ENCODE measurements at places on chromosomes 13 and 19. TPM values are rescaled to one million over a fixed set of nuclear protein-coding genes. Genes with fewer than 3 reads are reported as not detected.

CCDC122 gene
- polyA plus RNA-seq, result 0.79 TPM

ANGPTL4 gene
- not detected for polyA plus RNA-seq

SLITRK6 gene
- polyA plus RNA-seq, result 28.6 TPM

C19orf67 gene
- polyA plus RNA-seq, result not detected

KASH5 gene
- not detected for polyA plus RNA-seq

FARSA gene
- polyA plus RNA-seq, result 55.9 TPM

KRTDAP gene
- not detected for polyA plus RNA-seq

CD37 gene
- not detected for polyA plus RNA-seq

NXNL1 gene
- not detected for polyA plus RNA-seq

LRRC63 gene
- polyA plus RNA-seq, result not detected

ZNF69 gene
- polyA plus RNA-seq, result 14.4 TPM

APOC1 gene
- not detected for polyA plus RNA-seq

BAX gene
- 71.9 TPM for polyA plus RNA-seq

NALCN gene
- polyA plus RNA-seq, result 24.1 TPM

RASIP1 gene
- polyA plus RNA-seq, result 0.26 TPM

ZNF709 gene
- 16.1 TPM for polyA plus RNA-seq

CYP4F2 gene
- polyA plus RNA-seq, result 0.36 TPM

KLC3 gene
- 0.44 TPM for polyA plus RNA-seq

KANK2 gene
- polyA plus RNA-seq, result 0.25 TPM

ZNF649 gene
- polyA plus RNA-seq, result 23.8 TPM

ACP5 gene
- not detected for polyA plus RNA-seq

LRRC25 gene
- polyA plus RNA-seq, result not detected

TFDP1 gene
- 81.4 TPM for polyA plus RNA-seq

GDF15 gene
- polyA plus RNA-seq, result 1.6 TPM

ACTMAP gene
- polyA plus RNA-seq, result not detected

C19orf53 gene
- polyA plus RNA-seq, result 134 TPM

UBXN6 gene
- polyA plus RNA-seq, result 102 TPM

HIPK4 gene
- not detected for polyA plus RNA-seq

ATP4A gene
- polyA plus RNA-seq, result 0.34 TPM

SULT2B1 gene
- polyA plus RNA-seq, result not detected

MEIS3 gene
- polyA plus RNA-seq, result 357 TPM

GRIK5 gene
- 28.3 TPM for polyA plus RNA-seq

IRS2 gene
- polyA plus RNA-seq, result 7.1 TPM

C1QTNF9B gene
- 0.24 TPM for polyA plus RNA-seq

VSTM1 gene
- polyA plus RNA-seq, result not detected

FXYD7 gene
- 35.7 TPM for polyA plus RNA-seq

LAIR2 gene
- not detected for polyA plus RNA-seq

TECR gene
- 31.4 TPM for polyA plus RNA-seq

AZU1 gene
- polyA plus RNA-seq, result 1.1 TPM

ZNF491 gene
- polyA plus RNA-seq, result 29.8 TPM

ZNF155 gene
- polyA plus RNA-seq, result 17.5 TPM

MAMSTR gene
- 0.36 TPM for polyA plus RNA-seq

CACNG7 gene
- 37.0 TPM for polyA plus RNA-seq

TDRD3 gene
- polyA plus RNA-seq, result 10.0 TPM

C13orf42 gene
- polyA plus RNA-seq, result not detected

ACP7 gene
- polyA plus RNA-seq, result not detected

ZNF682 gene
- 57.1 TPM for polyA plus RNA-seq

TGFBR3L gene
- polyA plus RNA-seq, result not detected

DLEU7 gene
- 0.26 TPM for polyA plus RNA-seq

AP1M1 gene
- 81.4 TPM for polyA plus RNA-seq

ZNF724 gene
- 2.4 TPM for polyA plus RNA-seq

Data from neural cell (in vitro differentiated cells).